ENCODE measurements at places on chromosomes 12 and 14. TPM values are rescaled to one million over a fixed set of nuclear protein-coding genes. Genes with fewer than 3 reads are reported as not detected.

Gene SLC7A7
- total RNA-seq: 1.3 TPM

Gene OTOGL
- total RNA-seq: not detected

Gene FBXO34
- 11.4 TPM for total RNA-seq

Gene GSC
- not detected for total RNA-seq

Gene FAM181A
- 0.99 TPM for total RNA-seq

Gene ITGA7
- 0.28 TPM for total RNA-seq

Gene FKBP11
- 12.8 TPM for total RNA-seq

Gene AMHR2
- not detected for total RNA-seq

Gene TMEM229B
- 2.2 TPM for total RNA-seq

Gene ESR2
- 0.05 TPM for total RNA-seq

Gene TMEM233
- total RNA-seq: not detected

Gene TAS2R42
- not detected for total RNA-seq

Gene TM9SF1
- total RNA-seq: 51.1 TPM

Gene AHNAK2
- total RNA-seq: 222 TPM

Gene SUPT16H
- total RNA-seq: 56.3 TPM

Gene AQP6
- 0.14 TPM for total RNA-seq

Gene NKX2-1
- total RNA-seq: 9.1 TPM

Gene PLD4
- total RNA-seq: not detected

Gene IFT81
- 8.4 TPM for total RNA-seq

Gene ACRBP
- 0.28 TPM for total RNA-seq

Gene RFLNA
- not detected for total RNA-seq

Gene MAGOHB
- total RNA-seq: 17.8 TPM

Gene ZNF410
- 24.2 TPM for total RNA-seq

Gene CLIP1
- total RNA-seq: 35.8 TPM

Gene KLRB1
- total RNA-seq: not detected

Gene OAS2
- 0.33 TPM for total RNA-seq

Gene IKBIP
- total RNA-seq: 29.9 TPM

Gene MIPOL1
- total RNA-seq: 8.4 TPM

Gene IL22
- total RNA-seq: not detected

Gene TC2N
- 20.7 TPM for total RNA-seq

Gene RITA1
- total RNA-seq: 23.9 TPM

Gene BDKRB1
- total RNA-seq: 2.8 TPM

Gene APOF
- not detected for total RNA-seq

Gene GDF3
- total RNA-seq: not detected

Gene SLC10A1
- not detected for total RNA-seq

Gene P2RX2
- total RNA-seq: not detected

Gene GLIPR1L1
- total RNA-seq: not detected

Gene KRT7
- total RNA-seq: 1,216 TPM

Gene NUDT4
- 26.9 TPM for total RNA-seq

Gene ANG
- total RNA-seq: 1.5 TPM

Gene GAPDH
- total RNA-seq: 8,018 TPM

Gene LALBA
- total RNA-seq: not detected

Gene NYNRIN
- total RNA-seq: 16.4 TPM

Gene OR11H6
- total RNA-seq: not detected

Gene CLEC9A
- not detected for total RNA-seq

Gene TSPAN19
- not detected for total RNA-seq

Gene TCL1A
- not detected for total RNA-seq

Gene SCARB1
- 91.2 TPM for total RNA-seq

Gene DUSP6
- 76.9 TPM for total RNA-seq

Gene SMARCD1
- 41.6 TPM for total RNA-seq

Gene LMNTD1
- total RNA-seq: not detected

Gene GARIN6
- not detected for total RNA-seq

Gene MANSC1
- 10.6 TPM for total RNA-seq
